Liver (tissue), 10 donors: ENCODE measurements at places on chromosomes 4 and X. TPM values are rescaled to one million over a fixed set of nuclear protein-coding genes. Genes with fewer than 3 reads are reported as not detected.

The YY2 gene
- 0.70 TPM for total RNA-seq

The NXF2 gene
- total RNA-seq = not detected

The SLC26A1 gene
- 41.0 TPM for total RNA-seq

The SERPINA7 gene
- 158 TPM for total RNA-seq

DNA sequence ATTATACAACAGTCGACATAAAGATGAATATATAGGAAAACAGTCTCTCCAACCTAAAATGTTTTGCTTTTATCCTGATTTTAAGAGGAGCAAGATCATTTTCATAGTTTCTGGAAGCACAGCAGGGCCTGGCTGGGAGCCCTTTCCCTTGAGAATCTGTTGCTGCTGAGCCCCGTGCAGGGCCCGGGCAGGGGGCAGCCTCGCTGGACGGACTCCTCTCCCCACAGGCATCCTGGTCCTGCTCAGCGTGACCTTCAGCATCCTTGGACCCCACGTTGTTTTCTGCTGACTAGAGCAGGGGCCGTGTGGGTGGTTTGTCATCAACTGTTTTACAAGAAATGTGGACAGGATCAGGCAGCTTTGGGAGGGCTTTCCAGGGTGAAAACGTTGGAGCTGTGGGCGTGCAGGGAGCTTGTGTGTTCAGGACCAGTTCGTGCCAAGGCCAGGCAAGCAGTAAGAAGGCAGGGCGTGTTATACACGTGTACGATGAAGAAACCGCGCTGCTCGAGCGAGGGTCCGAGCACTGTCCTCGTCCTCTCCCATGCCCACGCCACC is 25.0 kb downstream of the CPZ start:
- no peak overlapping the region for H3K27ac ChIP-seq
- H3K27me3 ChIP-seq = no peaks in the 10 kb centered on the region
- no peak for DNase-seq
- no peaks in the 10 kb centered on the region for H3K4me1 ChIP-seq
- no peak overlapping the region for H3K4me3 ChIP-seq

GRCh38 chrX:20116087-20116576 is 575 bp downstream of the MAP7D2 start:
- DNase-seq = no peak
- no peaks in the 10 kb centered on the region for H3K27me3 ChIP-seq
- no peak overlapping the region for H3K4me3 ChIP-seq
- peaks cover 5% of the 10 kb centered on the region for H3K4me1 ChIP-seq
- no peak overlapping the region for H3K27ac ChIP-seq

- H3K4me3 ChIP-seq = no peak overlapping the region
- H3K4me1 ChIP-seq = no peaks in the 10 kb centered on the region
- H3K27ac ChIP-seq = no peak overlapping the region
- H3K36me3 ChIP-seq = no peaks in the 10 kb centered on the region
- no peaks in the 10 kb centered on the region for H3K27me3 ChIP-seq
These were observed 60.0 kb downstream of the SYNPO2 start for GRCh38 chr4:118948545-118949144.

DNA sequence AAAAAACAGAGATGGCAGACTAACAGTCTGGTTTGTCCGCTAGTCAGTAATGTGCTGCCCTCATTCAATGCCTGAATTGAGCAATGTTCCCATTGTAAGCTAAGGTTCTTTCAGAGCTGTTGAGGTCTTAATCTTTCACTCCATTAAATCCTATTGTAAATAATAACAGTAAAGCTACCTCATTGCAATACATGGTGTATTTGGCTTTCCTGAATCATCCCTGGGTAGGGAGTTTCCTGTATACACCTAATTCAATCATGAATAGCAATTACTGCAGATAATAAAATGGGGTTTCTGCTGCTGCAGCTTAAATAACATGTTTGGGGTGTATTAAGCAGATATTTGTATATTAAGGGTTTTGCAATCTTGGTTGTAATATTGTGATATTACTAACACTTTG is 1100.2 kb upstream of the INTU start:
- no peaks in the 10 kb centered on the region for H3K36me3 ChIP-seq
- no peak for DNase-seq
- no peaks in the 10 kb centered on the region for H3K27me3 ChIP-seq
- H3K27ac ChIP-seq = no peak overlapping the region
- no peak overlapping the region for H3K4me3 ChIP-seq

DNA sequence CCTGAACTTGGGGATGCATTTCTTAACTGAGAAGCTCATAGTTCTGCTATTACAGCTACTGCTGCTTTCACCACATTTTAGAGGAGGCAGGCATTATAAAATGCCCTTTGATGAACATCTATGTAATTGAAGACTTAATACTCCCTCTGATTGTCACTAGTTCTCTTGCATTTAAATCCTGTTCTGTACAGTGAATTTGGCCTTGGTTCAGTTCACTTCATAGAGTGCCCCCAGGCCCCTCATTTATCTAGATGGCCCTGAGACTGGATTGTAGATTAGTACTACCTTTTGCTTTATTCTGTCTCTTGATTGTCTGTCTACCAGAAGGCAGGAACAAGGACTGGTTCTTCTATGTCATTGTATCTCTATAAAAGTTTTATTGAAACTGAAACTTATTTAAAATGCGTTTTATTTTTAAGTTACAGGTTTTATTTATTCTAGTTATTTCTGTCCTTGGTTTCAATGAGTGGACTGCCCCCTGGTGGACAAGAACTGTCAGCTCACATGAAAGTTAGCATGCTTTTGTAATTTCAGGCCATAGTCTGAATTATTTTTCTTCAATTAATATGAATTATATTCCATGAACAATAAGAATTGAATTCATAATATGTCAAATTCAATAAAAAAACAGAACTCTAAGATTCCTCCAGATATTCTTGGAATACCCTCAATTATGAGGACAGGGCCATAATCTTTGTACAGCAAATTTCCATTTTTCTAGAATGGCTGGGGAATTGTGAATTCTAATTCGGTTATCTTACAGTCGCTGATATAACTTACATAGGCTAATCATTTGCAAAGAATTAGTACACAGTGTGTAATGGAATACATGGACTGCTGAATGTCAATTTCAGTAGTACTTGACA is 47.2 kb upstream of the TMEM33 start:
- H3K27me3 ChIP-seq = no peaks in the 10 kb centered on the region
- no peaks in the 10 kb centered on the region for H3K36me3 ChIP-seq
- H3K27ac ChIP-seq = no peak overlapping the region
- H3K4me1 ChIP-seq = peaks cover 2% of the 10 kb centered on the region
- DNase-seq = no peak
